ENCODE measurements at places on chromosomes 1 and 21.

GRCh38 chr1:112636056-112636455, 16.4 kb downstream of the CAPZA1 start:
- DNase-seq: no peak

DNA sequence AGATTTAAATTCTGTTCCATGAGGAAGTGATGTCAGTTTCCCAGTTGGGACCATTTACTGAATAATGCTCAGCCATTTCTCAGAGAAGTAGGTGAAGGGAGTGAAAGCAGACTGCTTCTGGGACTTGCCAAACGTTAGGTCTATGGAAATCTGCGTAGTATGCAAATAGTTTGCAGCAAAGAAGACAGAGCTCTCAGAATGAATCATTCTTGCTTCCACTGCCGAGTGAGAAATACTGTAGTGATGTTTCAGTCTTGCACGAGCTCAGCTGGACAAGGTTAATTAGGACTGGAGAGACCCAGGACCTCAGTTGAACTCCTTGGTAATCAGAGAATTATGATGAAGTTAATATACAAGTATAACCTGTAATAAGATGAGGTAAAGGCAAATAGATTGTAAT, 317.7 kb upstream of the DAB1 start:
- DNase-seq: no peak

GRCh38 chr1:206490771-206491405, 16.4 kb upstream of the RASSF5 start:
- DNase-seq: no peak

GRCh38 chr1:28280501-28280900, 21.2 kb downstream of the SESN2 start:
- DNase-seq: no peak

DNA sequence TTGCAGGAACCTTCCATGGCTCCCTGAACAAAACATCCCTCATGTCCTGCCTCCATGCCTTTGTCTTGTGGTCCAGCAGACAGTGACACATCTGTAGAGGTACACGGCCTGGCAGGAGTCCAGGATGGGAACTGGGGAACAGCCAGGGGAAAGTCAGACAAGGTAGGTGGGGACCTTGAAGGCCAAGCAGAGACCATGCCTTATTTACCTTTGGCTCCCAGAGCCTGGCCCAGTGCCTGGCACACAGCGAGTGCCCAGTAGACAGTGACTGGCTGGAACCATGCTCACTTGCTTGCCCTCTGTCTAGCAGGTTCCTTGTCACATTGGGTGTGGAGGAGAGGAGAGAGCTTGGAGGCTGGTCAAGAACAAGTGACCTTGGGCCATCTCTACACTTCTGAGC, 81.0 kb downstream of the BCAR3 start:
- DNase-seq: no peak

GRCh38 chr1:40226192-40226591, 21.5 kb upstream of the TMCO2 start:
- no peak for DNase-seq

DNA sequence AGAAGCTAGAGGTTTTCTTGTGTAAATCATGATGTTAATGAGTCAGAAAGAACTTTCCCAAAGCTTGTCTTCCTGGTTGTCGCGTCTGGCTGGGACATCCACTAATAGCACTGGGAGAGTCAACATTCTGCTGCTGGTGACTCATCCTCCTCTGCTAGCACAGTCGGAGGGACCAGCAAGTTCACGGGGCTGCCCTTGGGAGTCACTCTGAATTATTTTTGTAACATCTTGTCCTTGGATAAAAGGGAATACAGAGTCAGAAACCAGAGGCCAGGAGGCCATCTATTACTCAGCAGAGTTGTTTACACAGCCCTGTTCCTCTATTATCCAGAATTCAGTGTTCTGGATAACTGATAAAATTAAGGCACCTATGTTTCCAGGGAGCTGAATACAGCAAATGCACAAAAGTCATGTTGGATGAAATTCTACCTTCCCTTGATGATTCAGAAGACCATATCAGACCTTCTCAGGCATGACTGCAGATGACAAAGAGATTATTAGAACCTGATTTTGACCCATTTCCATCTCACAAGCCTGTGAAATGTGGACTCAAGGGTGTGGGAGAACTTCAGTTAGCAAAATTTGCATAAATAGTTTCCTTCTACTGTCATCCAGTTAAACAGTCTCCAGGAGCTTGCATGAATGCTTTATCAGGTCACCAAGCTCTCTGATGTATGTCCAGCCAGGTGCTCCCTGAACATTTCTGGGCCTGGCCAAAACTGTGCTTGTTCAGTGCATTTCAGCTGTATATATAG, 68.1 kb downstream of the JAK1 start:
- DNase-seq: no peak

- DNase-seq: no peak
These were observed 1.0 kb downstream of the OLFML2B start for GRCh38 chr1:162022626-162023025.

DNA sequence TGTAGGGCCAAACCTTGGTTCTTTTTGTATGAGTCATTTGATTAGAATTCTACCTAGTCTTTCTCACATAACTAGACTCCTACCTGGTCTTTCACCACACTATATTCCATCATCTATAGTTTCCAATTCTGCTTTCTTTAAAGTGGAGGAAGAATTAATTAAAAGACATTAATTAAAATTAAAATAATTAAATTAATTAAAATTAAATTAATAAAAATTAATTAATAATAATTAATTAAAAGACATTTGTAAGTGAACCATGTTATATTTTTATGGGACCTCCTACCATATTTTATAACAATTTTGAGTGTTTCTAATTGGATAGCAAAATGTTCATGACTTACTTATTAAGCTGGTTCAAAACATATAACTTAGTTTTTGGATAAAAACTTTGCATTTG, 77.4 kb downstream of the CCDC18 start:
- DNase-seq: no peak

- DNase-seq: no peak
These were observed 454.6 kb upstream of the RUNX1 start for GRCh38 chr21:35503671-35504070.

GRCh38 chr21:18991846-18992245, 588.3 kb upstream of the TMPRSS15 start:
- DNase-seq: no peak

DNA sequence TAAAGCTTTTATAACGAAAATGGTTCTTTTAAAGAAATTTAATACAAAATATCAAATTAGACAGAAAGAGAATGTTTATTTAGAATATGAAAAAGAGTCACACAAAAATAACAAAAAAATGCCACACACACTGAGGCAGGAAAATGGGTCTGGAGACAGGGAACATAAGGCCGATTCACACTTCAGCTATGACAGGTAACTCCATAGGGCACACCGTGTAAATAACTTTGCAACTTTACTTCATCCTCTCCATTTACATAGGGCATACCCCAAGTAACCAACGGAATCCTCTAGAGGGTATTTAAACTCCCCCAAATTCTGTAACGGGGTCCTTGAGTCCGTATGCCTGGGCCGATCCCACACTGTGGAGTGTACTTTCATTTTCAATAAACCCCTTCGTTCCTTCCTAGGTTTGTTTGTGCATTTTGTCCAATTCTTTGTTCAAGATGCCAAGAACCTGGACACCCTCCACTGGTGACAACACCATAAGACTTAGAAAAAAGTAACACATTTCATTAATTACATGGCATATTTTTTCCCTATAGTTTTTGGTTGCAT, 23.1 kb upstream of the PTGS2 start:
- no peak for DNase-seq

GRCh38 chr1:112887599-112888283, 68.3 kb downstream of the SLC16A1 start:
- DNase-seq: no peak

- no peak for DNase-seq
These were observed 61.6 kb downstream of the KIF14 start for GRCh38 chr1:200558866-200559459.

DNA sequence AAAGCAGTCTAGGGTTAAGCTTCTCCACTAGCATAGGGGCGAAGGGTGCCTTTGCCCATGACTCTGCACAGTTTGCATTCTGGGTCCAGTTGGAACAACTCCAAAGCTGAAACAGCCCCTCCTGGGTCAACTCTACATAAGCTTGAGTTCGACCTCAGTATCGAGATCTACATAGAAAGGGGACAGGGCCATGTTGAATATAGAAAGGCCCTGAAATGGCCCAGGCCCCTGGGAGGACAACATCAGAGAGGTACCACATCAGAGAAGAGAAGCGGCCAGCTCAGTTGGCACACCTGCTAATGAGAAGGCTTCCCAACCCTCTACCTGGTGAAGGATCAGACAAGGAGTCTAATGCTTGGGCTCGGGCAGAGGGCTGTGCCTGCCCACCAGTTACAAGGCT, 1.6 kb downstream of the DENND2D start:
- no peak for DNase-seq

DNA sequence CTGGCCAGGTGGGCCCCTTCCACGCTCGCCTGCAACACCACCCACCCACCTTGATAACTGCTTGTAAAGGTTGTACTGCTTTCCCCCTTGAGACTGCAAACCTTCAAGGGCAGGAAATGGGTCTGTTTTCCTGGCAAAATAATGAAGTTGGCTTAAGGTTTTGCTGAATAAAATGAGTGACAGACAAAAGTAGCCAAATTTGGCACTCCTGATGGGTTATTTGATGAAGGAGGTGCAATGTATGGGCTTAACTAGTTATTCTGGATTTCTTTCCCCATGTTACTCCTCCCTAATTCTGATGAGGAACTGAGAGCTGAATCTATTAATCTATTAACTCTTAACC, 14.6 kb upstream of the HLCS start:
- DNase-seq: no peak

DNA sequence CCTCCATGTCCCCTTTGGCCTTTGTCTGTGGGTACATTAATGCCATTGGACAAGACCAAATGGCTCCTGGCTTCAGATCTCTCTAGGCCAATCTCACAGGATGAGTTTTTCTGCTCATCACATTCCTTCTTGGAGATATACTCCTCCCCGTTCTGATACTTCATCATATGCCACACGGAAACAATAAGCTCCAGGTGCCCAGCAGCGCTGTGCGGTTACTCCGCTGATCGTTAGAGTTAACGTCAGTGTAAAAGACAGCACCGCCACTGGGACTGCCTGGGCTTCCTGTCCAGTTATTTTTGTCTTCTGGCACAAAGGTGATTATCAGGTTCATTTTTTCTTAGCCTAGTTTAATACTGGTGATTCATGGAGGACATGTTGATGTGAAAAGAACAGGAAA, 22.5 kb downstream of the CACHD1 start:
- DNase-seq: no peak

- DNase-seq: no peak
These were observed 21.5 kb downstream of the NDUFS5 start for GRCh38 chr1:39047374-39048229.

- DNase-seq: peak; percentile 35
These were observed 120.8 kb downstream of the LMO4 start for GRCh38 chr1:87449348-87449963.

DNA sequence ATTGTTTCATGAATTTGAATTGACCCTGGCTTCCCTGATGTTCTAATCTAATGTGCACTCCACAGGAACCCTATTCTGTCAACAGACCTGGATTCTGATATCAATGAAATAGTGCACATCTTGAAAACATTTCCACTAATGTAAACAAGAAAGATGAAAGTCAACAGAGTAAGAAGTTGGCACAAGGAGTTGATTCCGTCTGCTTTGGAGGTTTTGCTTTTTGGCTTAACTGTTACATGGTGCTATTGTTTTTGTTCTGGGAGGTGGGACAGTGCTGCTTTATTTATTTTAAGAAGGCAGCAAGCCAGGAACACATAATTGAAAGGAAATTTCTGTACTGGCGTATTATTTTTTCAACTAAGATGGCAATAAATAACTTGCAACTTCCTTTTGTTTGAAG, 73.3 kb downstream of the LEPR start:
- DNase-seq: no peak

DNA sequence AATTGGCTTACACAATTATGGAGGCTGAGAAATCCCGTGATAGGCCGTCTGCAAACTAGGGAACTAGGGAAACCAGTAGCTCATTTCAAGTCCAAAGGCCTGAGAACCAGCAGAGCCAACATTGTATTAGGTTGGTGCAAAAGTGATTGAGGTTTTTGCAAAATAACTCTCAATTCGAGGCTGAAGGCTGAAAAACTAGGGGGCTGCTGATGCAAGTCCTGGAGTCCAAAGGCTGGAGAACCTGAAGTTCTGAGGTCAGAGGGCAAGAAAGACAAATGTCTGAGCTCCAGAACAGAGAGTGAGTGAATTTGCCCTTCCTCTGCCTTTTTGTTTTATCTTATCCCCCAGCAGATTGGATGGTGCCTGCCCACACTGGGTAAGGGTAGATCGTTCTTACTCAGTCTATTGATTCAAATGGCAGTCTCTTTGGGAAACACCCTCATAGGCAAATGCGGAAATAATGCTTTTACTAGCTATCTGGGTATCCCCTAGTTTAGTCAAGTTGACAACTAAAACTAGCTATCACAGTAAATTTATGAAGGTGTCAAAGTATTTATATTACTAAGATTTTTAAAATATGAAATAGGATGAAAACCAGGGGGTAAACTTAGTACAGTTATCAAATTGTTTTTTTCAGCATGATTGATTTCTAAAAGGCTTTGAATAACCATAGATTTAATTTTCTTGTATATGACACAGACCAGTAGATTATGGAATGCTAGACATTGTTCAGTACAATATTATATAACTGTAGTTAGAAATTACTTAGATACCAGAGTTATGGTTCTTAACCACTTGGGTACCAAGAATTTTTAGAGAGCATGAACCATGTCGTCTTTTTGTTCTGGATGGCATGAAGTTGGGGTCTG, 15.4 kb downstream of the RABGAP1L start:
- no peak for DNase-seq

- no peak for DNase-seq
These were observed 273.3 kb downstream of the TNR start for GRCh38 chr1:175470078-175470477.

DNA sequence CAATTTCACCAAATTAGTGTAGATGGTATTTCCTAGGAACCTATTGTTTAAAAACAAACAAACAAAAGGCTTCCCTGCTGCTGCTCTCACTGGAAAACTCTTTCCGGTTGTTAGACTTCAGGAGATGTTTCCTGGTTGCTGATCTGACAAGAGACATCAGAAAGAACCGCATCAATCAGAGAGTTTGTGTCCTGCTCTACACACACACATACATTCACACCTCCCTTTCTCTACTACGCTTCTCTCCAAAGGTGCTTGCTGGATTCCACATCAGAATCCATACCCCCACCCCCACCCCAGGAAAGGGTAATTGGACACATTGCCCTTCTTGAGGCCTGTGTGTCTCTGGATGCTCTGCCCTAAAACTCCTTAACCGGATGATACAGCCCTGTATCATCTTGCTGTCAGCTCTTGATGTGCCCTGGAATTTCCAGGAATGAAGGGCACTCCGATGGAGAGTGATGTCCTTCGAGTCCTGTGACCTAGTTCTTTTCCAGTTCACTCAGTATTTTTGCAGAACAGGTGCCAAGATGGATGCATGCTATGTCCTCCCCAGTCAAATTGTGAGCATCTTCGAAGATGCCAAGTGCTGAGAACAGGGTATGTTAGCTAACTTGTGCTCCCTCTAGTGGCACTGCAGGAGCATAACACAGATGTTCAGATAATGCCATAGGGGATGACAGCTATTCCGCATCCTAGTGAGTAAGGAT, 113.7 kb upstream of the SLC35F3 start:
- DNase-seq: peak; percentile 5

- no peak for DNase-seq
These were observed 497.3 kb downstream of the NEGR1 start for GRCh38 chr1:71785000-71785399.

GRCh38 chr1:34926894-34927293, 2.6 kb downstream of the DLGAP3 start:
- DNase-seq: no peak

Data from stimulated activated CD8-positive, alpha-beta memory T cell treated with anti-CD3 and anti-CD28 coated beads, Interleukin-7, amount 100 ng/mL, for 48 hours (primary cell).